ENCODE measurements at places on chromosomes 1 and 21.

DNA sequence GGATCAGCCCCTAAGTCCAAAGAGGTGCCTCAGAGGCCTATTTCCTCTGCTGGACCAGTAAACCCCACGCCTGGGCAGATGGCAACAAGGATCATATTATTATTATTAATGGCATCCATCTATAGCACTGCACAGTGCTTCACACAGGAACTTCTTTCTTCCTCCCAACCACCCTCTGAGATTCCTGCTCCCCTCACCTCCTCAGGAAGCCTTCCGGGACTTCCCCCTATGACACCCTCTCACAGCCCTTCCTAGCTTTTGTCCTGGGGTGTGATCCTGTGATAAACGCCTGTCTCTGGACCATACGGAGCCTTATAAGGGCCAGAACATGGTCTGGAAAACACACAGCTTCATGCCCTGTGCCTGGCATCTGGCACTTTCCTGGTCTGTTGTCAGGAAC, 3.2 kb downstream of the FBXO2 start:
- no peak for DNase-seq

- DNase-seq: no peak
These were observed 55.2 kb downstream of the COL6A1 start for GRCh38 chr21:46036696-46037330.

GRCh38 chr1:88509379-88509778, 174.7 kb upstream of the PKN2 start:
- no peak for DNase-seq

GRCh38 chr1:201269281-201269680, 14.0 kb upstream of the PKP1 start:
- DNase-seq: no peak

- no peak for DNase-seq
These were observed 79.4 kb downstream of the RPE65 start for GRCh38 chr1:68370101-68370915.

DNA sequence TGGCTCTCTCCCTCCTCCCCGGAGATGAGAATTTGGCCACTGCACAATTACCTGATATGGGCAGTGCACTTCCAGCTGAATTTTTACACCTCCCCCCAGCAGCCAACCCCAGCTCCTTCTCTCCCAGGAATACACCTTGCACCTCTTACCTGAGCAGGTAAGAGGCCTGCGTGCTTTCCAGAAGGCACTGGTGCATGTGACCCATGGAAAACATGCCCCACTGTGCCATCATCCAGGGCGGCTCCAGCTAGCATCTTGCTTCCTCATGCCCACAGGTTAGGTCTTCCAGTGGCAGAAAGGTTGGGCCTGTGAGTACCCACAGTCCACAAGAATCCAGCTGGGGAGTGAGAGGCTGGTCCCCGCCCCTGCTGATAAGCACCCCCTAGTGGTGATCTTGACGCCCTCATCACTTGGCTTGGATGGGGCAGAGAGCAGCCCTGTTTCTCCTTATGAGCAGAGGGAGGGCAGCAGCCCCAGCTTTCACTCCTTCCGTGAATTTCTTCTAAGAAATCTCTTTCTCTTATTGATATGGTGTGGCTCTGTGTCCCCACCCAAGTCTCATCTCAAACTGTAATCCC, 57.8 kb downstream of the EDARADD start:
- no peak for DNase-seq

DNA sequence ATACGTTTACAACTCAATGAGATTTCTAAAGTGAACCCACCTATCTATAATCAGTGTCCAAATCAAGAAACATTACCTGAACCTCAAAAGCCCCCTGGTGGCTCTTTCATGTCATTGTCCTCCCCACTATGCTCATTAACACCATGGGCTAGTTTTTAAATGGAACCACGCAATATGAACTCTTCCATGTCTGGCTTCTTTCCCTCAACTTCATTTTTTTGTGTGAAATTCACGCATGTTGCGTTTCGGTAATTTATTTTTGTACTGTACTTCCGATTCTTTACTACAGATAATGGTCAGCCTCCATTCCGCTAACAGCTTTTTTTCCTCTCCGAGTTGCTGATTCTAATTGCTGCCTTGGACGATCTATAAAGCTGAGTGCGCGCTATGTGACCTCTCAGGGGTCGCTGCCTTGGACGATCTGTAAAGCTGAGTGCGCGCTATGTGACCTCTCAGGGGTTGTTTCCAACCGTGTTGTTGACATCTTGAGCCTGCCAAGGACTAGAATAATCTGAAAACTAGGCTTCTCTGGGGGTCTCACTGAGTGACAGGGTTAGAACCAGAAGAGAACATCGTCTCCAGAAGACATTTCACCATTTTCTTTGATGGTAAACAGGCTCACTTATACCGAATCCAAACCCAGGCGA, 1.1 kb upstream of the CACYBP start:
- no peak for DNase-seq

GRCh38 chr1:86703696-86704457, 499 bp upstream of the SH3GLB1 start:
- no peak for DNase-seq

- no peak for DNase-seq
These were observed 35.1 kb downstream of the GPA33 start for GRCh38 chr1:167054946-167055630.

Measured in kidney epithelial cell (primary cell).